Activated CD4-positive, alpha-beta T cell treated with anti-CD3 and anti-CD28 coated beads, Interleukin-2, amount 10 ng/mL, durations not matched to agents 24 days and 14 days (primary cell): ENCODE measurements at places on chromosomes 3 and 15. TPM values are rescaled to one million over a fixed set of nuclear protein-coding genes. Genes with fewer than 3 reads are reported as not detected.

- H3K36me3 ChIP-seq = no peaks in the 10 kb centered on the region
- H3K27ac ChIP-seq = no peak overlapping the region
- no peak for DNase-seq
- no peaks in the 10 kb centered on the region for H3K27me3 ChIP-seq
- H3K4me3 ChIP-seq = no peak overlapping the region
- no peaks in the 10 kb centered on the region for H3K4me1 ChIP-seq
These were observed 251.7 kb upstream of the GOLGA6L4 start for GRCh38 chr15:83983634-83984458.

DNA sequence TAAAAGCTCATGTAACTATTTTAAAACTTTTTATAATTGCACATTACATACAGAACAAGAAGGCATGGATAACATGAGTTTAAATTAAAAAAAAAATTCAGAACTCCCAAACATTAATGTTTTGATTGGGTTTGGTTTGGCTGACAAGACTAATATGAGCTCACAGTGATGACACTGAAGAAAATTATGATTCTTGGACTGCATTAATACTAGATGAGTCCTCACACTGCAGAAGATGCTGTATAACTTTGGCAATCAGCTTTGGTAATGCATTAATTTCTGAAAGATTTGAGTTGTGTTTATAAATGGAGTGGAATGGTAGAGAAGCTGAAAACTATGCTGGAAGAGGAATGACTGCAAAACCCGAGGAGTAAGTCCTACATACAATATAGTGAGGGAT is 358.9 kb downstream of the PLCL2 start:
- no peak overlapping the region for H3K27ac ChIP-seq
- H3K36me3 ChIP-seq = no peaks in the 10 kb centered on the region
- H3K4me3 ChIP-seq = no peak overlapping the region
- no peaks in the 10 kb centered on the region for H3K4me1 ChIP-seq
- no peak for DNase-seq

DNA sequence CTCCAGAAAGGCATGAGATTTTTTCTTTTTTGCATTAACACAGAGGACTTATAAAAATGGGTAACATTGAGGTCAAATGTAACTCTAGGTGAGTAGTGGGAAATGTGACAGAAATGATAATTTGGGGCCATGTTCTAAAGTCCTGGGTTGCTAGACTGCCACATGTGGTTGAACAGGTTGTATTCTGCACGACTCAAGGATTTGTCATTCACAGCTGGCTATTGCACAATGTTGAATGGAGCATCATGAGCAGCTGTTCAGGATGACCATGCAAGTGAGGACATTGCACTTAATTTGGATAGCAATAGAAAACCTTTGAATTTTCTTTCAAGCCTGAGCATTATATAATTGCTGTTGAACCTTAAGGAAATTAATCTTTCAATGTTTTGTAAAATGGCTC is 396.6 kb downstream of the NAALADL2 start:
- H3K4me3 ChIP-seq = no peak overlapping the region
- no peak for DNase-seq
- no peaks in the 10 kb centered on the region for H3K4me1 ChIP-seq
- H3K27ac ChIP-seq = no peak overlapping the region

GRCh38 chr15:83723216-83723615 is 69.3 kb downstream of the ADAMTSL3 start:
- no peak for DNase-seq
- H3K36me3 ChIP-seq = no peaks in the 10 kb centered on the region
- H3K4me3 ChIP-seq = no peak overlapping the region
- H3K27me3 ChIP-seq = peaks cover 4% of the 10 kb centered on the region
- H3K27ac ChIP-seq = no peak overlapping the region
- no peaks in the 10 kb centered on the region for H3K4me1 ChIP-seq

- peaks cover 1% of the 10 kb centered on the region for H3K27me3 ChIP-seq
- no peak overlapping the region for H3K27ac ChIP-seq
- no peak overlapping the region for H3K4me3 ChIP-seq
- no peak for DNase-seq
These were observed 562.0 kb upstream of the CFAP20DC start for GRCh38 chr3:59611649-59612443.

DNA sequence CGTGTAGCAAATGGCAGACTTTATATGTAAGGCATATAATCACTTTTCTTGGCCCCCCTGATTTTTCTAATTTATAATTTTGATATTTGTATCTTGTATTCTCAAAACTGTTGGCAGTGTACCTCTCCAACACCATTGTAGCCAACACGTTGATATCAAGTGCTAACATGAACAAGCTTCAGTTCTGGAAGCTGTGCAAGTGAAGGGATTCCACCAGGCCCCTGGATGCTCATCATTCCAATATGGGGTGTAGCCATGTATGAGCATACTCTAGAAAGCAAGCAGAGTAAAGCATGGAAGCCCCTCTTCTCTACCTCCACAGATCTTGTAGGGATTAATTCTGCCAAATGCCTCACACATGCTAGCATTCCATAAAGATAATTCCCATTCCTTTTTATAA is 211.3 kb downstream of the MYRIP start:
- peaks cover 2% of the 10 kb centered on the region for H3K27me3 ChIP-seq
- no peak overlapping the region for H3K27ac ChIP-seq
- H3K4me1 ChIP-seq = no peaks in the 10 kb centered on the region
- no peak for DNase-seq
- no peaks in the 10 kb centered on the region for H3K36me3 ChIP-seq
- H3K4me3 ChIP-seq = no peak overlapping the region

- H3K4me1 ChIP-seq = peaks cover 21% of the 10 kb centered on the region
- no peaks in the 10 kb centered on the region for H3K27me3 ChIP-seq
- H3K27ac ChIP-seq = no peak overlapping the region
- no peak overlapping the region for H3K4me3 ChIP-seq
These were observed 3.7 kb downstream of the SETMAR start for GRCh38 chr3:4306860-4307259.

GRCh38 chr3:9897408-9898372 is 5.0 kb upstream of the IL17RE start:
- no peak overlapping the region for H3K4me3 ChIP-seq
- DNase-seq = no peak
- H3K27ac ChIP-seq = no peak overlapping the region
- peaks cover 27% of the 10 kb centered on the region for H3K36me3 ChIP-seq
- H3K4me1 ChIP-seq = peaks cover 36% of the 10 kb centered on the region

DNA sequence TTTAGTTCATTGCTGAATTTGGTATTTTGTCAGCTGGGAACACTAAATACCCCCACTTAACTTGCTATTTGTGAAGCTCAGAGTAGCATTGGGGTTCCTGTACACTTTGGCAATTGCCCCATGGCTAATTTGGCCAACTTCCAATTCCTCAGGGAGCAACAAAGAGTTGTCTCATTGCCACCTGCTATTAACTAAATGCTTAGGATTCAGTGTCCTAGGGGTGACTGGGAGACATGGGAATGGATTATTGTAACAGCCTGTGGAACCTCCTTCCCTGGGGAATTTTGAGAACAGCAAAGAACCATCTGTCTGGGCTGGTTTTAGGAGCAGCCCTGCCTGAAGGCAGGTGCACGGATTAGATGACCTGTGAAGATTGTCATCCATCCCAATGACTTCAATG is 437.4 kb upstream of the TPRG1 start:
- H3K36me3 ChIP-seq = peaks cover 10% of the 10 kb centered on the region
- peaks cover 4% of the 10 kb centered on the region for H3K4me1 ChIP-seq
- no peak for DNase-seq
- H3K27ac ChIP-seq = no peak overlapping the region

DNA sequence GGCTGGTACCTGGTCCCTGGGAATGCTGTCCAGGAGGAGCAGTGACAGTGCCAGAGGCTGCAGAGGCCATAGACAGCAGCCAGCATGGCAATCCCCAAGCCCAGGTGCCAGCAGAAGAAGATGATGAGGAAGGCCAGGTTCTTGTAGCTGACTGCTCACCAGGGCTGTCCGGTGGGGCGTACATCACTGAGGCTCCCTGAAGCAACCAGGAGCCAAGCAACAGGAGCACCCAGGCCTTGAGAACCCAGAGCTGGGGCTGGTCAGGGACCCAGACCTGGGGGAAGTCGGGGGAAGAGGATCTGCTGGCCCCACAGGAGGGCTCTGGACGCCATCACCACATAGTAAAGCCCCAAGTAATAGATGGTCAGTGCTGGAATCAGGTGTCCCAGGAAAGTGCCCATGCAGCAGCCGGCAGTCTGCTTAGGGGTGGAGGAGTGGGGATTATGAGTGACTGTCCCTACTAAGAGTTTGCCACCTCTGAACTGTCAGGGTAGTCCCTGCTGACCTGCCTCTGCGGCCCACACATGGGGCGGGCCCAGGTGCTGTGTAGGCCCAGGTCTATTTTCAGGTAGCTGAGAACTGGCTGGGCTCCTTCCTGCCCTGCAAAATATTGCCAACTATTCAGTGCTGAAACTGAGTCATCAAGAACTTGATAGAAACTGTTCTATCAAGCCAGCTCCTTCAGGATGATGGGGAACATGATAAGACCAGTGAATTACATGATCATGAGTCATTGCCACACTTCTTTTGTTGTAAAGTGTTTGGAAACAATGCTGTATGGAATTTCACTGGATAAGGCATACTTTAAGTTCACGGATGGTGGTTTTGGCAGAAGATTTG is 68.7 kb downstream of the CHRD start:
- H3K27ac ChIP-seq = no peak overlapping the region
- no peaks in the 10 kb centered on the region for H3K4me1 ChIP-seq
- no peak overlapping the region for H3K4me3 ChIP-seq
- no peaks in the 10 kb centered on the region for H3K36me3 ChIP-seq

- no peak overlapping the region for H3K27ac ChIP-seq
- no peak for DNase-seq
- peaks cover 1% of the 10 kb centered on the region for H3K36me3 ChIP-seq
- H3K27me3 ChIP-seq = no peaks in the 10 kb centered on the region
- H3K4me3 ChIP-seq = no peak overlapping the region
- peaks cover 35% of the 10 kb centered on the region for H3K4me1 ChIP-seq
These were observed 138.4 kb upstream of the TBL1XR1 start for GRCh38 chr3:177335728-177336127.

DNA sequence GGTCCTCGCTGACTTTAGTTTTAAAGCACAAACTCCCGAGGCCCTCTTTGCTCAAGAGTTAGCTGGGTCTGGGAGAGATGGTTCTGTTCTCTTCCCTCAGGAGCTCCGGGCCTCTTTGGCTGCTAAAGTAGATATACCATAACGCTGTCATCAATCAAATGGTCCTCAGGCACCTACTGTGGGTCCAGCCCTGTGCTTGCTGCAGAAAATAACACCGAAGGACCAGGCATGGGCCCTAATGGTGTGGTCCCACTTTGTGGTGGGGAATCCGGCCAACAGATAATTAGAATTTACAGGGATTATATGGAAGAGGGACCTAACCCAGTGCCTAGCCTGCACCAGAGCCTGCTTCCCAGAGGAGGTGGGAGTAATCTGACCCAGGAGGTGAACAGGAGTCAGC is 347.4 kb downstream of the LRTM1 start:
- no peak overlapping the region for H3K4me3 ChIP-seq
- no peaks in the 10 kb centered on the region for H3K36me3 ChIP-seq
- H3K27ac ChIP-seq = no peak overlapping the region

DNA sequence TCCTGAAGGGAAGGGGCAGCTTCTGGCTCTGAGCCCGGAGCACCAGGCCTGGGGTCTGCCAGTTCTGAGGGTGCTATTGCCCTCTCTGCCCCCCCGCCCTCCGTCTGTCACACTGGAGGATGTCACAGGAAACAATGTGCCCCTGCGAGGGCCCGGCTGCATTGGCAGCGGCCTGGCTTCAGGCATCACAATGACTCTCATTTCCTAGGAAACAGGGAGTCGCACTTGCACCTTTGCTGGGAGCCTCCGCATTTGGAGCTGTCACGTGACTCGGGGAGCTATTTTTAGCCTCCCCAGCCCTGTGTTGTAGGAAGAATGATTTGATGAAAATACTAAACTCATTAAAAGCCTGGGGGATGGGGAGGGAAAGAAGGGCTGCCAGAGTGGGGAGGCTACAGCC is 518.9 kb downstream of the SHQ1 start:
- no peak overlapping the region for H3K27ac ChIP-seq
- peaks cover 5% of the 10 kb centered on the region for H3K27me3 ChIP-seq
- DNase-seq = no peak
- no peak overlapping the region for H3K4me3 ChIP-seq

DNA sequence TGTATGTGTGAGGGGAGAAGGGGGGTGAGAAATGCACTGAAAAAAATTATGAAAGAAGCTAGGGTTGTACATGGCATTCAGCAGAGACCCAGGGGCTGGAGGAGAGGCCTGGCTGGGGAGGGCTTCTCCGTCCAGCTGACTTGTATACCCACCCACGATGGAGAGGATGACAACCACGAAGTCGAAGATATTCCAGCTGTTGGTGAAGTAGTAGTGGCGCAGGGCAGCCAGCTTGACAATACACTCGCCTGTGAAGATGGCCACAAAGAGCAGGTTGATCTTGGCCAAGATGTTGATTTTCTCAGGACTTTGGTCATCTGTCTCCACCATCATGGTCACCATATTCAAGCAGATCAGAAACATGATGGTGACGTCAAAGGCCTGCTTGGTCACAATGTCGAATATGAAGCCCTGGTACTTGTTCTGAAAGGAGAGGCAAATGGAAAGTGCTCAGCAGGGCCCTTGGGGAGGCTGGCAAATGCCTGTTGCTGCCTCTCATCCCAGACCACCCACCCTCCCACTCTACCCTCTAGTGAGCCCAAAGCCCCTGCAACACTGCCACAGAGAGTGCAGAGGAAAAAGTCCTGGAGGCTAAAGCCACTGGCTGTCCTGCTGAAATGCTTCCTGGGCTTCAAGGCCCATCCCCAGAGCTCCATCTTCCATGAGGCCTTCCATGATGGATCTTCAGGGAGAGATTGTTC is 58.1 kb downstream of the EXOG start:
- no peaks in the 10 kb centered on the region for H3K36me3 ChIP-seq
- no peak for DNase-seq
- no peak overlapping the region for H3K4me3 ChIP-seq
- no peak overlapping the region for H3K27ac ChIP-seq
- peaks cover 4% of the 10 kb centered on the region for H3K27me3 ChIP-seq

IL17RC gene
- 0.28 and 0.42 TPM in 2 replicates for total RNA-seq

OSTN gene
- total RNA-seq = not detected in 2 replicates
